ENCODE measurements at places on chromosomes 11 and 22. TPM values are rescaled to one million over a fixed set of nuclear protein-coding genes. Genes with fewer than 3 reads are reported as not detected.

Gene CD248
- total RNA-seq: 38.6 TPM

Gene RFPL2
- total RNA-seq: not detected

Gene ACRV1
- total RNA-seq: not detected

Gene TRIM44
- 55.2 TPM for total RNA-seq

- no peak for DNase-seq
Observed at GRCh38 chr11:94771390-94771789, 3.2 kb downstream of the AMOTL1 start.

DNA sequence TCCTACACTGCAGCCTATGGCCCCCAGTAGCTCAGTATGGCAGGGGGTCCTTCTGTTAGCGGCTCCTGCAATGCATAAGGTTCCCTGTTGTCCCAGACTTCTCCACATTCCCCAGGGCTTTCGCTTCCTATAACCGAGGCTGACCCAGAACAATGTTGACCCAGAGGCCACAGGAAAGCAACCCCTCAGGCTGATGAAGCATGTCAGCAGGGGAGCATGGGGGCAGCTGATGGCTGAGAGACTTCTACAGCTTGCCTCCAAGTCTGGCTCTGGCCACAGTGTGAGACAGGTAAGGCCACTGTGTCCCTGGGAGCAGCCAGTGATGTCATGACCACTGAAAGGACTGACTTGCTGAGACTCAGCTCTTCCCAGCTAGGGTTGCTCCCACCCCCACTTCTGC lies 12.5 kb upstream of the PPFIBP2 start:
- no peak for DNase-seq

- DNase-seq: no peak
Observed at GRCh38 chr22:32339190-32340012, 18.3 kb upstream of the RFPL3 start.

GRCh38 chr22:22515890-22516289 lies 4.2 kb downstream of the ZNF280A start:
- no peak for DNase-seq

GRCh38 chr11:45057938-45058646 lies 88.3 kb upstream of the PRDM11 start:
- no peak for DNase-seq

DNA sequence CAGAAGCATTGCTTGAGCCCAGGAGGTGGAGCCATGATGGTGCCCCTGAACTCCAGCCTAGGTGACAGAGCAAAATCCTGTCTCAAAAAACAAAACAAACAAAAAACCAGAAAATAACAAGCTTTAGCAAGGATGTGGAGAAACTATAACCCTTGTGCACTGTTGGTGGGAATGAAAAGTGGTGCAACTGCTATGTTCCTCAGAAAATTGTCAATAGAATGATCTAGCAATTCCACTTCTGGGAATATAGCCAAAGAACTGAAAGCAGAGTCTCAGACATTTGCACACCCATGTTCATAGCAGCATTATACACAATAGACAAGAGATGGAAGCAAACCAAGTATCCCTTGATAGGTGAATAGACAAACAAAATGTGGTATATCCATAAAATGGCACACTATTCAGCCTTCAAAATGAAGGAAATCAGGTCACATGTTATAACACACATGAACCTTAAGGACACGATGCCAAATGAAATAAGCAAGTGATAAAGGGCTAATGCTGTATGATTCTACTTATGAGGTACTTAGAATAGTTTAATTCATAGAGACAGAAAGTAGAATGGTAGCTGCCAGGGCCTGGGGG lies 15.9 kb downstream of the KLHL22 start:
- DNase-seq: no peak

DNA sequence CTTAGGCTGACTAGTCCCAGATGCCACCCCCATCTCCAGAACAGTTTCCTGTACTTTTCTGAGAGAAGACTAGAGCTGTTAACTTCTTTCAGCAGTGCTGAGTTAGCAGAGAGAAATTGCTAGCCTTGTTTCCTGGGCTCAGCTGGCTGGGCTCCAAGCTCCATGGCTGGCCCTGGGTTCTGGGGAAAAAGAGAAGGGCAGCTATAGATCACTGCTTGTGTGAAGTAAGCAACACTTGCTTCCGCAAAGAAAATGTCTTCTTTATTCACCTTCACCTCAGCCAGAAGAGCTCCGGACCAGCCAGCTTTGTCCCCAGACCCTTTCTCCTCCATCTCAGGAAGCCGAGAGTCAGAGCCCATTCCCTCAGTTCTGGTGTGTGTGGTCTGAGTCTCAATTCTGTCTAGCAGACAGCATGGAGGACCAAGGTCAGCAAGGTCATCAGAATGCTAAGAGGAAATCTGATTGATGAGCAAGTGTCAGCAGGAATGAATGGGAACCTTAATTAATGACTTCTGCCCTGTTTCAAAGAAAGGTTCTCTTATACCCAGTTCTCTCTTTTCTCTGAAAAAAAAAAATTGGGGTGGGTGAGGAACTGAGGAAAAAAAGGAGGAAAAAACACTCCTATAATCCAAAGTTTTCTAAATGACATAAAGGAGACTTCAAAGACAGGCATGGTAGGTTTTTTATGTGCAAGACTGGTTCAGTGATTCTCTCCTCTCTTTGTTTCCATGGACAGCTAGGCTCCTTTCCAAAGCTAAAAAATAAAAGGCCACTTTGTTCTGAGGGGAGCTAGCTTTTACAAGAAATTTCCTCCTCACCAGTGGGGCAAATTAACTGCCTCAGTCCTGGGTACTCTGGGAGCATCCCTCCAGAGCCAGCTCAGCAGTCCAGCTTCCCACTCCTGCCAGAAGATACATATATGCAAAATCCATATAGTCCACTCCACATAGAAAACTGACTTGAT lies 63.6 kb upstream of the FAM181B start:
- DNase-seq: no peak

DNA sequence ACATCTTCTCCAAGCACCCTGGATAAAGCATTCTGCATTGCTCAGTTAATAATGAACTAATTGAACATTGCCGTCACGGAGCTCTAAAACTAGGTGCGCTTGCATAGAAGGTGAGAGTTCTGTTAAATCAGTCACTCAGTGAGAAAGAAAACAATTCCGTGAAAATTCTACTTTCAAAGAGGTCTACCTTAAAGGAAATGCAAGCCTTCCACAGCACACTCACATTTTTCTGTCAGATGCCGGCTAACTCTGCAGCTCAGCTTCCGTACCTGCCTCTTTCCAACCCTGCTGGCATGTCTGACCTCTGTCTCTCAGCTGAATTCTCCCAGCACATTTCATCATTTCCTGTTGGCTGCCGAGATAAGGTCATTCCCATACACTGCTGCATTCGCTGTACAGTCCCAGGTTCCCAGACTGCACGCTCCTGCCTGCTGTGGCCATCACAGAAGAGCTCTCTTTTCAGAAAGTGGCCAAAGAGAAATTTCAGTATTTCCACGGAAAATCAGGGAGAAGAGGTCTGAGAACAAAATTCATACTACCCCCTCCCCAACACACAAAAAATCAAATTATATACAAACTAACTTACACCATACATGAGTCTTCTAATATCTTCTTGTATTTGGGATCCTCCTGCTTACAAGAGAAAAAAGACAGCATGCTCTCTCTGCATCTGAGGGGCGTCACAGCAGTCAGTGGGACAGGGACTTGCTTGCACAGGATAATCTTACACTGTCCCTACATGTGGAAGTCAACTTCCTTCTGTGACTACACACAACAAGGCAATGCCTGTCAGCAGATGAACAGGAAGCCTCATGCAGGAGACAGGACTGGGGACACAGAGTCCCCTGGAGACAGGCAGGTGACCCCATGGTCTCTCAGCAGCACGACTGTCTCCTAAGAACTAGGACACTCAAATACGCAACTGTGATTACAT lies 55.1 kb downstream of the PACSIN2 start:
- DNase-seq: peak; percentile 71

DNA sequence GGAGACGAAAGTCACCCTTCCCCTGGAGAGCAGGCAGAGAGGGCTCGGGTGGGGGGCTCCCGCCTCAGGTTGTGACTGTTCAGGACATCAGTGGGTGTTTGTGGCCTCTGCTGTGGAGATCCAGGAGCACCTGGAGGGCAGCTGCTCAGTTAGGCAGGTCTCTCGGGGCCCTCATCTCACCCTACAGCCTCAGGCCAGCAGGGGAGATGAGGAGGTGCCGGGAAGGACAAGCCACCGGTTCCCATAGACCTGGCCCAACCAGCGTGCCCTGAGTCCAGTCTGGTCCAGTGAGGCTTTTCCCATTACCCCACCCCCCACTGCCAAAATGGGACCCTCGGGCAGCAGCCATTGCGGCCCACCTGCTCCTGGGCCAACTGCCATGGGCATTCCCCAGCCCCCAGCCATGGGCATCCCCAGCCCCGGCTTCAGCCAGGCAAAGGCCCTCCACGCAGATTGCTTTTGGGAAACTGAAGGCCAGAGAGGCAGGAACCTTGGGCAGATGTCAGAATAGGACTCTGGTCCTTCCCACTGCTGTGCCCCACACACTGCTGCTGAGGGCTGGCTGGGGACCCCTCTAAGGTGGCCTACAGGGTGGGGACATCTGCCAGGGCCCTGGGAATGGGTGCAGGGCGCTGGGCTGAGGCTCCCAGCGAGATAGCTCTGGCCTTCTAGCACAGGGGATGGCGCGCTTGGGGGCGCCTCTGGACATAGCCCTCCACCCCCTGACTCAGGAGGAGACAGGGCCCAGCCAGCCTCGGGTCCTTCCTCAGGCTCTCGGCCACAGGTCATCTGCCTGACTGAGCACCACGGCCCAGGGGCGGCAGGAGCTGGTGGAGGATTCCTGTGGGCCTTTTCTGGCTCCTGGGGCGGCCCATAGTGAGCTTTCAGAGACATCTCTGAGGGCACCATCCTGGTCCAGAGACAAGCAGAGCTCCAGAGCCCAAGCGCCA lies 4.8 kb downstream of the PIM3 start:
- peak; percentile 46 for DNase-seq

- no peak for DNase-seq
Observed at GRCh38 chr11:85813721-85814120, 2.8 kb upstream of the SYTL2 start.

DNA sequence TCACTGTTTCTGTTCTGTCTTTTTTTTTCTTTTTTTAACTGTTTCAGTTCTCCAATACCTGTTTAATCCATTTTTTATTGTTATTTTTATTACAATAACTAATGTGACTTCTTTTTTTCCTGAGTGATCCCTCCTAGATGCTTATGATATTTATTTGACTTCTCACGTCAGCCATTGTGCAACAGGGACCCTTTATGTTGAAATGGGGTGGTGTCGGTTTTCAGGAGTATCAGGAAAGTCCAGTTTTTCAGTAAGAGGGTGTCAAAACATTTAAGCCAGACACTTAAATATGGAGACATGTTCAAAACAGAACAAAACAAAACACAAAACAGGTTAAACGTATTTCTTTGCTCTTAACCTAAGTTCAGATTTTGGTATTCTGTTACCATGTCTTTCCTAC lies 418.8 kb downstream of the DYNC2H1 start:
- no peak for DNase-seq

DNA sequence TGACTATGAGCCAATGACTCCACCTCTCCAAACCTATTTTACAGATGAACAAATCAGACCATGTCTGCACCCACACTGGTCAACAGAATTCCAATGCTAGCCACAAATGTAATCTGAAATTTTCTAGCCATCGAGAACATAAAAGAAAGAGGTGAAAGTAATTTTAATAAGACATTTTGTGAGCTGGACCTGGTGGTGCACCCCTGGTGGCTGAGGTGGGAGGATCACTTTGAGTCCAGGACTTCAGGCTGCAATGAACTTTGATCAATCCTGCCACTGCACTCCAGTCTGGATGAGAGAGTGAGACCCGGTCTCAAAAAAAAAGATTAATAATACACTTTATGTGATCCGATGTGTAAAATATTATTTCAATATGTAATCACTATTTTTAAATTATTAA lies 9.4 kb upstream of the RNF185 start:
- DNase-seq: no peak
